ENCODE measurements at places on chromosomes 13 and 19. TPM values are rescaled to one million over a fixed set of nuclear protein-coding genes. Genes with fewer than 3 reads are reported as not detected.

The ATXN8OS gene
- total RNA-seq, result not detected

The SERP2 gene
- total RNA-seq, result 3.0 TPM

The NUFIP1 gene
- 2.0 TPM for total RNA-seq

The PLK5 gene
- not detected for total RNA-seq

The LILRB3 gene
- not detected for total RNA-seq

The RFXAP gene
- total RNA-seq, result 1.0 TPM
